ENCODE measurements at places on chromosomes 13 and 19.
A peak's percentile ranks its signal among the peaks of the same experiment; 100 is the strongest.

DNA sequence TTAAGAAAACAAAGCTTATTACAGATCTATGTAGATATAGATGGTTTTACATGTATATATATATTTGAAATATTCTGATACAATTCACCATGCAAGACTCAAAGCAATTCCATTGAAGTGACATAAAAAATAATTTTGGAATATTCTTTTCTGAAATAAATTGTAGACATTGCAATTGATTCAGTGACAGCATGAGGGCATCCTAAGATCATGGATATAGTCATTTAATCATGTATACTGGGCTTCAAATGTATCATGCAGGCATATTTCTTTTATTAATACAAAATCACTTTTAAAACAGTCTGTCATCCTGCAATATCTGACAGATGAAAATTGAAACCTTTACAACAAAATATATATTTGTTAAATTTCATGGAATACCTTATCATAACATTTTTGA is 286.7 kb upstream of the SLITRK6 start:
- DNase-seq: peak; percentile 6

DNA sequence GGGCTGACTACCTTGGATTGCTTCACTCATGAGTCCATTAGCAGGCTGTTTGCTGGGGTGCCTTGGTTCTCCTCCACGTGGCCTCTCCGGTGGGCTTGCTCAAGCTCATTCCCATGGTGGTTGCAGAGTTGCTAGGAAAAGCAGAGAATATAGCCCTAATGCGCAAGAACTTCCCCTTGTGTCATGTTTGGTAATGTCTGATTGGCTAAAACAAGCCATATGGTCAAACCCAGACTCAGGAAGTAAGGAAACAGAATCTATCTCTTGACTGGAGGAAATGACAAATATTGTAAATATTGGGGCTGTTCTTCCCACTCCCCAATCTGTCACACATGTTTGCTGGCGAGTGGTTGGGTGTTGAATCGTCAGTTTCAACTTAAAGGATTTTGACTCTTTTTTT is 12.1 kb downstream of the NFILZ start:
- DNase-seq: no peak

- DNase-seq: no peak
Measured at GRCh38 chr13:111317571-111318345, 2.7 kb upstream of the TEX29 start.

GRCh38 chr13:60974296-60974695 is 441.4 kb downstream of the PCDH20 start:
- DNase-seq: no peak

DNA sequence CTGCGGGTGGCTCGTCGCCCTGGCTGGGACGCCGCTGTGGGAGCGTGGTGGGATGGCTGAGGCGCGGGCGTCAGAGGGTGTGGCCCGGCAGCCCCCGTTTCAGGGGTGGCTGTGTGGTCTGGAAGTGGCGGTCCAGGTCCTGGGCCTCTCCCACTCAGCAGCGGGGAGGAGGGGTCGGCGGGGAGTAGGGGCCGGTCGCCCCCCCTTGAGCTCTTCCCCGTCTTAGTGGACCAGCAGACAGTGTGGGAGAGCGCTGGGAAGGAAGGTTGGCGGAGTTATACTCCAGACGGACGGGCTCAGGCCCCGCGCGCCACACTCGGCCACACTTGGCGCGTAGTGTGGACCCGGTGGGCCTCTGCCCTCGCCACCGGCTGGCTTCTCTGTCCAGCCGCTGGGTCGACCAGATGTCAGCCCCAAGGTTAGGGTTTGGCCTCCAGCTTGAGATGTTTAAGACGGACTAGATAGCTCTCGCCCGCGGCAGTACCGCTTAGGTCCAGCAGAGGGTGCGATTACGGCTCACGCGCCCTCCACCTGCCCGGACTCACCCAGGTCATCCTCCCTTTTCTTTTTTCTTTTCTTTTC is 21.7 kb upstream of the ZNF429 start:
- DNase-seq: no peak

Measured in astrocyte of the spinal cord (primary cell).